Ovary (tissue), 10 donors: ENCODE measurements at places on chromosomes 6 and 20.
A peak's percentile ranks its signal among the peaks of the same experiment; 100 is the strongest.

GRCh38 chr6:15829156-15829555 is 166.3 kb upstream of the DTNBP1 start:
- DNase-seq: no peak

- DNase-seq: no peak
Observed at GRCh38 chr6:5850848-5851255, 155.9 kb downstream of the NRN1 start.

GRCh38 chr6:7901056-7901455 is 9.5 kb downstream of the TXNDC5 start:
- no peak for DNase-seq

GRCh38 chr6:52568320-52568719 is 8.5 kb downstream of the TRAM2 start:
- no peak for DNase-seq

DNA sequence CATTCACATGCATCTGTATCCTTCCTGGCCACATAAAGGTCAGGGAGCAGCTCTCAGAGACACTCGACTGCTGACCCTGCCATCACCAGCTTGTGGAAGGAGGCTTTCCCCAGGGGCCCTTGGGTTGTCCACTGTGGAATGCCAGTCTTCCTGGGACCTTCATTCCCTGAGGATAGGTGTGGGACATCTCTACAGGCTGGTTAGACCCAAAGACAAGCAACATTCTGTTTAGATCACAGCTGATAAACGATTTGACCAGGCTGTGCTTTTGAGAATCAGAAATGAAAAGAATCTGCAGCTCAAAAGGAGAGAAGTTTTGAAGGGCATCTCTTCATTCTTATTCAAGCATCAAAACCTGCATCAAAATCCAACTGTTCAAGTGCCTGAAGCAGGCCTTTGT is 18.2 kb upstream of the SH3BGRL2 start:
- DNase-seq: no peak

DNA sequence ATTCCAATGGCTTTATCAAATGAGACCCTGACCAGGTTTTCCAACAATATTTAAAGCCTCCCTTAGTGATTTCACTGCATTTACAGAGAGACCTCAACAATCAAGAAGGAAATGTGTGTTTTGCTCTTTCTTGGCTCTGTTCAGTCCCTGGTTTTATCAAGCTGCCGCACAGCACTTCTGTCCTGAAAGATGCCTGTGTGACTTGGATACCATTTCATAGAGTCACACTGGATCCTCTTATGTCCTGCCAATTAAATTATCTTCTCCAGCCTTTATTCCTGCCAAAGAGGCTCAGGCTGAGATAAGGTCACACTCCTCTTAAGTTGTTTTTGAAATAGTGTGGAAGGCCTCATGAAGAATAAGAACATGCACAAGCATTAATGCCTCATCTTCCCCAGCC is 197.0 kb upstream of the RNF217 start:
- DNase-seq: no peak

- no peak for DNase-seq
Observed at GRCh38 chr6:142867988-142868812, 76.8 kb downstream of the HIVEP2 start.

GRCh38 chr6:16168858-16169257 is 40.0 kb downstream of the MYLIP start:
- no peak for DNase-seq

DNA sequence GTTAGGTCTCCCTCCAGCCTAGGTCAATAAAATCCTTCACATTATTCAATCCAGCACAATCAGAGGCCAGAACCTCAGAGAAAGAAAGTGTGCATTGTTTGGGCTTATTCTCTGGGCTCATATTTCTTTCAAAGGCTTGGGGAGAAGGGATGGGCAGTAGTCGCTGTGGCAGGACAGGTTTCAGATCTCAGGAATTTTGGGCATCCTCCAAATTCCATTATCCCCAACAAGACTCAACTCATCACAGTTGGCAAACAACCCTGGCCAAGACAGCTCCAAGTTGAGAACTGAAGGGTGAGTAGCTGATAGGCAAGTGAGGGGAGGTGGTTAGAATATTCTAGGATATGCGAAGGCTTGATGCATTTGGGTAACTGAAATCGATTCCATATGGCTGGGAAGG is 27.2 kb upstream of the CHD6 start:
- no peak for DNase-seq

- no peak for DNase-seq
Observed at GRCh38 chr6:128135325-128135724, 234.5 kb upstream of the THEMIS start.

DNA sequence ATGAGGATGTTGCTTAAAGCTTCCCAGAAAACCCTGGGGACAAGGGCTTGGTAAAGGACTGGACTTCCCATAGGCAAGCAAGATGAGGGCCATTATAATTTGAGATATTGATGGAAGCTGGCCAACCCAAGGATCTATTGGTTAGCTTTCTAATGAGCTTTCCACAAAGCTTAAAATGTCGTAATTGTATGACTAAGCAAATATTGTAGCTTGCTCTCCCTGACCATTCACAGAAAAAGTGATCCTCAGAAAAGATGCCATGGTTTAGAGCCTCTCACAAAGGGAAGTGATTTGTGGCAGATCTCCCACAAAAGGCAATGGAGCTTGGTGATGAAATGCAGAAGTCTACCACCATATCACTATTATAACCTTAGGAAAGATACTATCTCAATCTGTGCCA is 13.6 kb downstream of the IL17F start:
- no peak for DNase-seq

GRCh38 chr6:33631971-33632557 is 10.9 kb downstream of the ITPR3 start:
- no peak for DNase-seq

GRCh38 chr6:167235421-167236238 is 55.5 kb upstream of the UNC93A start:
- no peak for DNase-seq

DNA sequence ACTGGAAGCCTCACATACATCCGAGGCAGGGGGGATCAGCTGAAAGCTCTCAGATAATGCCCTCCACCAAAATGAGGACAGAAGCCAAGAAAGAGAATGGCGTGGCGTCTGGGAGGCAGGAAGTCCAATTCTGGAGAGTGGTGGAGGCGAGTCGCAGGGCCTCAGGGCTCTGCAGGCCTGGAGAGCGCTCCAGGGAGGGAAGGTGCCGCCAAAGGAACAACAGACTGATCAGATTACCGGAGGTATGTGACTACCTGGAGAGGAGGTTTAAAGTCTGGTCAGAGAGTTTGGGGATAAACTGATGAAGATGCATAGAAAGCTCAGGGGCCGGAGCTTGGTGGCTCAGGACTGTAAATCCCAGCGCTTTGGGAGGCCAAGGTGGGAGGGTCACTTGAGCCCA is 11.2 kb upstream of the IP6K3 start:
- DNase-seq: no peak

DNA sequence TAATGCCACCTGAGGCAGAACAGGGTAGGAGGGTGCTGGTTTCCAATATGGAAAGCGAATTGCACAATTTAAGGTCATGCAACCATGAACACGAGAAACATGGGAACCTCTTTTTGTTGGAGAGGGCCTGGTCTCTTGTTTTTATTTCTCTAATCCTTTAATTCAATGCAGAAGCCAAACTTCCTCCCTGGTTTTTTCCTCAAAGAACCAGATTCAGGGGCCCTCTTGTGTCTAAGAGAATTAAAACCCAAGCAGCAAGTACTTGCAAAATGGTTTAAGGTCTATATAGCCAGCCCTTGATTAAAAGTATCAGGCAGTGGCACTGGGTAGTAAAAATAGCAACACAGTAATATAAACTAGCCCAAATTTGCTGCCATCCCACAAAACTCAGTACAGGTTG is 19.5 kb downstream of the GSTA4 start:
- no peak for DNase-seq

- no peak for DNase-seq
Observed at GRCh38 chr6:17904491-17905120, 82.8 kb downstream of the KIF13A start.

DNA sequence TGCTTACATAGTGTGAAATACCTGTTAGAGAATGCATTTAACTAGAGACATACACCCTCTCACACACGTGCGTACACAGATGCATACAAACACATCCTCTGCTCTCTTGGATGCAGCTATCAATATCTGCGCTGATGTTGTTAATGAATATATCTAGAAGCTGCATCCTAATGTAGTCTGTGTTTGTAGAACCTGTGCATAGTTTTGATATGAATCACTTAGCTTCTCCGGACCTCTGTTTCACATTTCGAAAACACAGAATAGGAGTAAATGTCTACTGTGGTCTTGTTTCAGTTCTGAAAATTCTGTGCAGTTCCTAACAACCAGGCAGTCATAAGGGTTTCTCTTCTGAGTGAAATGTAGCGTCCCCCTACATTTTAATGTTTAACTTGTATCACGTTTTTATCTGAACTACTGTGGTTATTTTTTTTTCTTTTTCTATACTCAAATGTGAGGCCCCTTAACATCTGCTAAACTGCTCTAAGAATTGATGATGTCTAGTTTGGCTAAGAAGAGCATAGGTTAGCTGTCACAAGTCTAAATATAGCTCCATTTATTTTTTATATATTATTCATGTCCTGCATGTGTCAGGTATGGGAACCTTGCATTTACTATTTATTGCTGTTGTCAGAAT is 254.5 kb downstream of the TMEM242 start:
- DNase-seq: no peak

DNA sequence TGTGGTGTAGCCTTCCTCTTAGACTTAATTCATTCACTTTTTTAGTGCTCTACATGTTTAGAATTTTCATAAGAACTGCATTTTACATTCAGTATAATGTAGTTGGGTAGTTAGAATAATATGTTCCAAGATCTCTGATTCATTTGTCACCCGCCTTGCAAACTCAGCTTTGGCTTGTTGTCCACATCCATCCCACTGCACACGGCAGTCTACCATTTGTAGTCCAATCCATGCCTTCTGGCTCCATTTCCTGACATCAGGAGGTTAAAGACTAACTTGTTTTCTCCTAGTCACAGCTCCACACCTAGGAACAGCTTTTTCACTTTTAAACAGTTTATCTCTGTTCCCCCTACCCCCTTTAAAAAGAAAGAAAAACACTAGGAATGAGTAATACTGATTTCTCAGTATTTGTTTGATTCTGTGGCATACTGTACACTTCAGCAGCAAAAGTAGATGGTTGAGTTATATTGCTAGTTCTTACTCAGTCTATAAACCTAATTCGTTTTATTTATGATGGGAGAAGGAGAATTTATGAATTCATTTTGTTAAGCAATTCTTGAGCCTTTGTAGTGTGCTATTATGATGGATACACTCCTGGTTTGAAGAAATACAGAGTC is 180.9 kb downstream of the ARID1B start:
- DNase-seq: no peak

- DNase-seq: no peak
Observed at GRCh38 chr6:40492187-40492586, 95.0 kb downstream of the LRFN2 start.

DNA sequence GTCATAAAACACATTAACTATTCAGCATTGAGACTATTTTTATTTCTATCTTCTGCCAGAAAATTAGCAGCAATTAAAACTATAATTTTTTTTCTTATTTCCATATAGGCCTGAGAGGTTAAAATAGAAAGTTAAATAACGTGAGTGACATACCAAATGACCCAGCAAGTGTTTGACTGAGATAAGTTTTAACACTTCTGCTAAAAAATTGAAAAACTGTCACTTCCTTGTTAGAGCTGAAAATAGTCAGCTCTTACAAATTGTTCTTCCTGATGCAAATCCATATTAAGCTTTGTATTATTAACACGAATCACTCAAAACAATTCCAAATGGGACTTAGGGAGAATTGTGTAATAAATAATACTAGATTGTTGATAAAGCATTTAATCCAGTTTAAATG is 26.5 kb upstream of the STX11 start:
- no peak for DNase-seq

DNA sequence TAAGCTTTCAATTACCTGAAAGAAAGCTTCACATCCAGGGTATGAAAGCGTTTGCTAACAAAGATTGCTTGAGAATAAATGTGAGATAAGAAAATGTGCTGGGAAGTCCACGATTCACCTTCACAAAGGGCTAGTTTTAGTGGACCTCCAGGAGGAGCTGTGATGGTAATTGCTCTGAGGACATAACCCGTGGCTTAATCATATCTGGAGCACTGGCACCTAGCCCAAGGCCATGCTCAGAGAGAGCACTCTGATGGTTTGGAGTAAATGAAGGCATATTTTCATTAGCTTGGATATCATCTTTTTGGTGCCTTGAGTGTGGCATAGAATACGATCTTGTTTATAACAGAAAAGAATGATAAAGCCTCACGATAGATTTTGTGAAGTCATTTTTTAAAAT is 46.9 kb upstream of the BACH2 start:
- DNase-seq: peak; percentile 74

- DNase-seq: no peak
Observed at GRCh38 chr20:5077761-5078387, 41.9 kb downstream of the PCNA start.

- DNase-seq: no peak
Observed at GRCh38 chr6:38391626-38392579, 247.8 kb downstream of the BTBD9 start.
